ENCODE measurements at places on chromosomes 3 and 15.

DNA sequence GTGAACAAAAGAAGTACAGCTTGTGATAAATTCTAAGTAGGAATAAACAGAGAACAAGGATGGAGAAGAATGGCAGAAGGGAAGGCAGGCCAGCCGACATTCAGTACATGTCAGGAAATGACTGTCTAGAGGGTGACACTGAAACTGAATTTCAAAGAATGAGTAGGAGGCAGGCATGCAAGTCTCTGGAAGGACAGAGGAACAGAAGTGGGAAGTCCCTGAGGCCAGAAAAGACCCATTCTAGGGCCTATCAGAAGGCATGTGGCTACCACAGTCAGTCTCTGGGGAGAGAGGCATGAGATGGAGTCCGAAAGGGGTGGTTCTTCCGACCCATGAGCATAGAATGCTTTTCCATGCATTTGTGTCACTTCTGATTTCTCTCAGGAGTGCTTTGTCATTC, 243.5 kb upstream of the UBE2E2 start:
- DNase-seq: no peak

DNA sequence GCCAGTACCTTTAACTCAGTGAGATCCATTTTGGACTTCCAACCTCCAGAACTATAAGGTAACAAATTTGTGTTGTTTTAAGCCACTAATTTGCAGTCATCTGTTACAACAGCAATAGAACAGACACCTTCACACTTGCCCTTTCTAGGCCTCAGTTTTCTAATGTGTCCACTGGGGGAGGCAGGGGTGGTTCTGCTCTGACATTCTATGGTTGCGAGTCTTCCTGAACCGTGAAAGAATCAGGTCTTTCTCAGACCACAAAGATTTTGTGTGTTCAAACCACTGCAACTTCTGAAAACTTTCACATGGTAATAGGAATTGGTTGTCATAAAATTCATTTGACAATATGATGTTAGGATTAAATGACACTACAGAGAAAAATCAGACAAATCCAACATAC, 26.8 kb upstream of the CSTA start:
- no peak for DNase-seq

DNA sequence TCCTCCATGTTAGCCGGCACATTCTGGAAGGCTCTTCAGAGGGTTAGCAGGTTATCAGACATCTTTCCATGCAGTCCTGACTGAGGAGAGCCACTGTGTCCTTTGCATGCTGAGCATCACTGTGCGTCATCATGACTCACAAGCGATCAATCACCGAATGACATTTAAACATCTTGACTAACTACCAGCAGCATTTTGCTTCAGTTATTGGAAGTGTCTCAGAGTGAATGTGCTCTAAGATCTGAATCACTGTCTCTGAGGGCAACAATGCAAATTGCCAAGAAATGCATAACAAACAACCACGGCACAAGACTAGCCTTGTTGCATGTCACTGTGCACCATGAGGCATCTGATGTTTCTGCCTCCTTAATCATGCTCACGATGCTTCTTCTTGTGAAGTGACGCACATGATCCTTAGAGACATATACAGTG, 18.3 kb upstream of the ATP8B4 start:
- DNase-seq: peak; percentile 82

- no peak for DNase-seq
These were observed 85.5 kb downstream of the VPS13C start for GRCh38 chr15:61974759-61975158.

DNA sequence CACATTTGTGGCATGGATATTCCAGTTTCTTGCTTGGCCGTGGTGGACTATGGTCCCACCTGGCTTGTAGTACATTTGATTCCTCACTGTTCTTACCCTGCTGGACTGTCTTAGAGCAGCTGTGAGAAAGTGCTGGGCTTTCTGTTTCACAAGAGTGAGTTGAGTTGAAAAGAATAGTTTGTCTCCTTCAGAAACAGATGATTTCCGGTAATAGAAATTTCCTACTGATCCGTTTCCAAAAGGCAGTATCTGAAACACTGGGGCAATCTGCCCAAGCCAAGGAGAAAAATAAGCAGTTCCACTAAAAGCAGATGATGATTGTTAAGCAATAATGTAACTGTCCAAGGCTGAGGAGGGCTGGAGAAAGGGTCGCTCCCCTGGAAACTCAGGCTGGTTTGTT, 96.0 kb downstream of the SUCLG2 start:
- no peak for DNase-seq

- DNase-seq: no peak
These were observed 67.9 kb upstream of the AKAP13 start for GRCh38 chr15:85312486-85312885.

DNA sequence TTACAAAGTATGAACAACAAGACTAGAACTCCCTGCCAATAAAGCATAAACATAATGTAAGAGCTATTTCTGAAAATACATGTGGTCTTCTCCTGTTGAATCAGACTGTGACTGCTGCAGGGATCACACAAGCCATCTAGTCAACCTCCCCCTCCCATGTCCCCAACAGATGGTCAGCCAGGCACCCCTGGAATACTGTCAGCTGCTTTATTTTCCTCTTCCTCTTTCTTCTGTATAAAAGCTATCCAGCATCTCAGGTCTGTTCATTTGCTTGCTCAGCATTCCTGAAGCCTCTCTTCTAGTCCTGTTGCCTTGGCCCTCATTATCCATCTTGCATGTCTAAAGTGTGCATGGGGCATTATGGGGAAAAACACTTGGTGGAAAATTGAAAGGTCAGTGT, 6.5 kb upstream of the MINDY4B start:
- DNase-seq: no peak

GRCh38 chr3:98999675-99000074, 98.2 kb upstream of the DCBLD2 start:
- no peak for DNase-seq

DNA sequence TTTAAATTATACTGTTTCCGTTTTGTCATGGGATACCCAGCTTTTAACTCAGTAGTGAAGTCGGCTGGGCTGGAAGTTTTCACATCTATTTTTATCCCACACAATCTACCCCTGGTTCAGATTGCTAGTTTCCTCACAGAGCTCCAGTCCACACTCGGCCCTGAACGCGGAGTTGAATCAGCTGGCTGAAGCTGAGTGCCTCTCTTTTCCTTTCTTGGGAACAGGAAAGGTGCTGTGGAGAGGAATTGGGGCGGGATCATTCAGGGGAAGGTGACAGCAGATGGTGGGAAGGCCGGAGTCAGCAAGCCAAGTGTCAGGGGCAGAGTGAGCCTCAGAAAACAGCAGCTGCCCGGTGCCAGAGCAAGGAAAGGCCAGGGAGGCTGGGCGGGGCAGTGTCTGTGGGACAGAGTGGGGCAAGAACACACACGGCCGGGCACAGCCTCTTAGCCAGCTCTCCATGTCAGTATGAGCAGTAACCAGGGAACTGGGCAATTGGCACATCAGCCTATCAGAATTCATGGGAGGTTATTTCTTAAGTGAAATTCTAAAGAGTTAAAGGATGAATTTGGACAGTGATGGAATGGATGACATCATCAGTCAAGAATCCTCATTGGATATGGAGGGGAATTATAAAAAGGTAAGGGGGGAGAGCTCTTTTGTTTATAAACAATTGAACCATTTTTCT, 135.7 kb upstream of the IL12A start:
- peak; percentile 76 for DNase-seq

DNA sequence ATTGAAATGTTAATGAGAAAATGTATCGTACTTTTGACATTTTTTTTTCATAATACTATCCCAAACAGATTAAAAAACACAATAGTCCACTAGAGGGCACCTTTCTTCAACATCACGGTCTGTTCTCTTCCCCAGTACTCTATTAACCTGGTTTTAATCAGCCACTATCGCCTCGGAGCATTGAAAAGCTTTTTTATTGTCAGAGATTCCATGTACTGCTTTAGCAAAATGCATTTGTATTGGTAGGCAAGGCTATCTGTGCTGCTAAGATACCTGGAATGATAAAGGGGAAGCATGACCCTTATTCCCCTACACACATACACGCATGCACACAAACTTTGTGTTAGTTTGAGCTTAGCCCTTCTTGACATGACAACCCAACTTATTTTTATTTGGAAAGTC, 160.1 kb upstream of the IL12A start:
- DNase-seq: peak; percentile 68

DNA sequence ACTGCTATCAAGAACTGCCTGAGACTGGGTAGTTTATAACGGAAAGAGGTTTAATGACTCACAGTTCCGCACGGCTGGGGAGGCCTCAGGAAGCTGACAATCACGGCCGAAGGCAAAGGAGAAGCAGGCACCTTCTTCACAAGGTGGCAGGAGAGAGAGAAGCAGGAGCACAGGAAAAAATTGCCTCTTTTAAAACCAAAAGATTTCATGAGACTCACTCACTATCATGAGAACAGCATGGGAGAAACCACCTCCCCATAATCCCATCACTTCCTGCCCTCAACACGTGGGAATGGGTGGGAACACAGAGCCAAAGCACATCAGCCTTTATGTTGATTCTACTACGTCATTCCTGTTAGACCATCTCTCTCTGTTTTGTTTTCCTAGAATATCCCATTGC, 650.9 kb upstream of the SEMA6D start:
- DNase-seq: no peak

- no peak for DNase-seq
These were observed 216.9 kb upstream of the CDIN1 start for GRCh38 chr15:36362509-36362915.

GRCh38 chr3:116809208-116809607, 99.6 kb downstream of the TUSC7 start:
- DNase-seq: no peak

- no peak for DNase-seq
These were observed 6.3 kb downstream of the ZNF774 start for GRCh38 chr15:90358124-90359033.

DNA sequence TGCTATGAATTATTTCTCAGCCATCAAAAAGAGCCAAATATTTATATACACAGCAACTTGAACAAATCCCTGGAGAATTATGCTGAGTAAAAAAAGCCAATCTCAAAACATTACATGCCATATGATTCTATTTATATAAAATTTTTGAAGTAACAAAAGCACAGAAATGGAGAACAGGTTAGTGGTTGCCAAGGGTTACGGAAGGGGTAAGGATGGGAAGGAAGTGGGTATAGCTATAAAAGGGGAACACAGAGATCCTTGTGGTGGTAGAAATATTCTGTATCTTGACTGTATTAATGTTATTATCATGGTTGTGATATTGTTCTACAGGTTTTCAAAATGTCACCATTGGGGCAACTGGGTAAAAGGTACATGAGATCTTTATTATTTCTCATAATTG, 62.3 kb upstream of the ASB14 start:
- DNase-seq: no peak

DNA sequence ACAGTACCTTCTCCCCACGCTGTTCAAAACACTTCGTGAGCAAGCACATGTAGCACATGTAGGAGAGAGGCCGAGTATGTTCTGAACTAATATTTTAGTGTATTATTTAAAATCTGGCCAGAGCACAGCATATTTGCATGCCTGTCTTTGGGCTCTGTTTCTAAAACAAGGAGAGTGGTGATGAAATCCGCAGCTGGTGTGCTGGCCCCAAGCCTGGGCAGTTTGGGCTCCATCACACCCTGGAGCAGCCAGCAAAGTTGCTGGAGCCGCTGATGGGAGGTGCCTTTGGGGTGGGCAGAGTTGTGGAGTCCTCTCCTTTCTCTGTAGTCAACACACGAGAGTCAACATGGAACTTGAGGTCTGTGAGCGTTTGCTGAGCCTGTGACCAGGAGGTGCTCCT, 116.6 kb downstream of the SLCO3A1 start:
- no peak for DNase-seq

DNA sequence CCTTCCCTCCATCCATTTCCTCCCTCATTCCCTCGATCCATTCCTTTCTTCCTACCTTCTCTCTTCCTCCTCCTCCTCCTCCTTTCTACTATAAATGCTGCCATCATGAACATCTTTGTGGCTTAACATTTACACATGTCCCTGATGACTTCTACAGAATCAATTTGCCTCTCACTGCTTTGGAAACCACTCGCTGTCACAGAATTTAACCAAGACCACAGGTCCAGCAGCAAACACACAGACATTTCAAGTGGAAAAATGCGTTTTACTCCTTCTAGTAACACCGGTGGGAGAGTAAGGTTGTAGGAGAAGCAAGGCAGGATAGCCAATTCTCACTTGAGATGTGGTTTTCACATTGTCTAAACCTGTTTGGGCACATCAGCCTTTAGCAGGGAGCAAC, 101.4 kb upstream of the LRIG1 start:
- no peak for DNase-seq

- DNase-seq: no peak
These were observed 812.3 kb upstream of the ROBO1 start for GRCh38 chr3:80580146-80580545.

GRCh38 chr15:57534281-57534680, 57.4 kb upstream of the MYZAP start:
- no peak for DNase-seq

DNA sequence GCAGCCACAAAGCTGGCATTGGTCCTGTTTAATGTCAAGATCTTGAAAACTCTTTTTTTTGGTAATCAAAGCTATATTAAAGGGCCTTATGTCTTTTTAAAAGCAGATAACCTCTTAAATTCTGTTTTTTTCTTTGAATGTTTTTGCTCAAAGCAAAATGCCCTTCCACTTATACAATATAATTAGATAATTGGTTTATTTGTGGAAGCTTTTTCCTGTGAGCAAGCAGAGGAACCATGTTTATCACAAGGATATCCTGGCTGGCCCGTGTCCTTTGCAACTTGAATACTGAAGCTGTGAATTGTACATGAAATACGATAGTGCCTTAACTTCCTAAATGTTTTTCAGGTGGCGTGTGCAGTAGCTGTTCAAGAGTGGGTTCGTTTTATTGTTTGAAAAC, 2.6 kb downstream of the ST3GAL6 start:
- no peak for DNase-seq

DNA sequence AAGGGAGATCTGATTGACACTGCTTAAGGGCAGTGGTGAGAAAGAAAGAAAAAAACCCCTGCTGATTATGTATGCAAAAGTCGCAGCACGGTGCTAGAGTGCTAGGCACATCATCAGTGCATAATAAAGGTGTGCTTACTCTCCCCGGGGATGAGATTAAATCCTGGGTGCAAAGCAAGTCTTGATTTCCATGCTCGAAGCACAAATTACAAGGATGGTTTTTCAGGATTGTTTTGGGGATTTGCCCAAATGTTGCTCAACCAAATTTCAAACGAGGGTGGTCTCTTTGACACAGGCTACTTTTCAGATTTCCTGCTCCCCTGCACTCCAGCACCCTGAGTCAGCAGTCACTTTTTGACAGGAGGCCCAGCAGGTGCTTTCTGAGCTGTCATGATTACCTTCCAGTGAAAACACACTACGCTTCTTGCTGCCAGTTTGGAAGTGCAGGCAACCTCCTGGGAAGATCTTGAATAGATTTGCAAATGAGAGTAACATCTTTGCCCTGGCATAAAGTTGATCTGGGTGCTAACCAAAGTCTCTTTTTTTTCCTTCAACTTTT, 167.5 kb upstream of the TRIM42 start:
- DNase-seq: no peak
